ENCODE measurements at places on chromosomes 5 and 9.

DNA sequence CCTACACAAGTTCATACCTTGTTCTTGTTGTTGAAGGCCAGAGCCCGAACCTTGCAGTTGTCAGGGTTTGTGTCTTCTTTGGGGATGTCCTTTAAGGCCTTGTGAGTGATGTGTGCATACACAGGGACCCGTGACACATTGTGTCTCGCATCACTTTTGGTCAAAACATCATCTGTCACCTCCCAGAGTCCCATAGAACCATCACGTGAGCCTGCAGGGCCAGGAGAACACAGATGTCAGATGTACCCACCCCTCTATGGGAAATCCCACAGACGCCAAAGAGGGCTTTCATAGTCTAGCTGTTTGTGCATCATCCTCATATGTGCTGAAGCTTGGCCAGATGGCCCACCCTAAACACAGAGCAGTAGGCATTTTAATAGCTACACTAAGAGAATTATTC, 28.2 kb downstream of the DCAF12 start:
- no peak for DNase-seq

DNA sequence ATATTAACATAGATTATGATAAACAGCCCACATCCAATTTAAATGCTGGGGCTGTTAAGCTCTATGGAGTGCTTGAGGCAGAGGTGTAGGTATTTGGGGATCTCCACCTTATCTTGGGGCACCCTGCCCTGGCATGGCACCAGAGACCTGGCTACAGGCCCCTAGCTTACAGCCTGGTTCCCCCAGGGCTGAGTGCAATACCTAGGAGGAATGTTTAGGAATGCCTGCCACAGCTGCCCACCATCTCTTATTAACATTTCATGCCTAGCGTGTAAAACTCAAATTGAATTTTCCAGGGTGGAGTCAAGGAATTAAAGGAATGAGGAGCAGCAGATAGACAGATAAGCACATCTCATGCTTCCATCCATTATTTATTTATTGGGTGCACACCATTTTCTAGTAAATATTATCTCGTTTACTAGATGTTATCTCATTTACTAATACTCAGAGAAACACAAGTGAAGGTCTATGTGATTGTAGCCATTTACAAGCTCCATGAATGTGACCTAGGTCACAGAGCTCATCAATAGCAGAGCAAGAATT, 55.6 kb upstream of the TNFSF8 start:
- DNase-seq = no peak

DNA sequence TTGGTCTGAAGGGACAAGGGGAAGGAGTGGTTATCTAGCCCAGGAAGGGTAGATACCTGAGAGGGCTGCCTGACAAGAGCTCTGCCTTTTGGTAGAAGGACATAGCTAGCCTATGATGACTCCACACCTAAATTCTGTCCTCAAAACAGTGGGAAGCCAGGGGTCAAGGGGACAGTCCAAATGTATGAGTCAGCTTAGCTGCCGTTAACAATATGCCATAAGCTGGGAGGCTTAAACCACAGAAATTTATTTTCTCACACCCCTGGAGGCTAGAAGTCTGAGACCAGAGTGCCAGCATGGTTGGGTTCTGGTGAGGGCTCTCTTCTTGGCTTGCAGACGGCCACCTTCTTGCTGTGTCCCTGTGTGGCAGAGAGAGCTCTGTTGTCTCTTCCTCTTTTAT, 306.4 kb downstream of the NTRK2 start:
- no peak for DNase-seq

DNA sequence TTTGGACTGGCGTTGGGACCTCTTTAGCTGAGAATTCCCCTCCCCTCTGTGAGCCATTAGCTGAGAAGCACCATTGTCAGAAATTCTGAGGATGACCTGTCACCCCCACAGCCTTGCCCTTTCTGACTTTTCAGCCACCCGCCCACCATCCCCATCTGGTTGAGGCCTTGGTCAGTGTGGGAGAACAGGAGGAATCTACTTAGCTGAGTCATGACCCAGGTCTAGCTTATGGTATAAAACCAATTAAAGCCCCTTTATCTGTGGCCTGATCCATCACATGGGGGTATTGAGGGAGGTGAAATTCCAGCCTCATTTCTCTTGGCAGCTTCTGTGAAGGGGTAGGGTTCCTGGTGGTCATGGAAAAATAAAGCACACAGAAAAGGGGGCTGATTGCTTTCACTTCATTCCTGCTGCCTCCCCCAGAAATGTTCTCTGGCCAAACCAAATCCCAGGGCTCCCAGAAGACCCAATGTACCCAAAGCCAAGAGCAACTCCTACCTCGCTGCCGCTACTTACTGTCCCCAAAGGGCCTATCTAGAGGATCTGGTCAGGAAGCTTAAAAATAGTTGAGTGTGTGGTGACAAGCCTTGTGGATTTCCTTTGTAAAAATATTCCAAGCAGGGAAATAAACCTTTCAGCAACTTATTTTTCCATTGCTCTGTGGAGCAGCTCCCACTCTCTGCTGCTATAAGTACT, 174.8 kb upstream of the TNC start:
- no peak for DNase-seq

GRCh38 chr5:136729901-136730355, 364.6 kb upstream of the TRPC7 start:
- no peak for DNase-seq

- DNase-seq = no peak
Observed at GRCh38 chr5:154696891-154697290, 58.3 kb upstream of the LARP1 start.

GRCh38 chr9:1048231-1048619, 1.9 kb upstream of the DMRT2 start:
- no peak for DNase-seq

- no peak for DNase-seq
Observed at GRCh38 chr5:167348980-167349379, 942.5 kb upstream of the WWC1 start.

- DNase-seq = no peak
Observed at GRCh38 chr5:171720086-171720485, 65.5 kb upstream of the SMIM23 start.

DNA sequence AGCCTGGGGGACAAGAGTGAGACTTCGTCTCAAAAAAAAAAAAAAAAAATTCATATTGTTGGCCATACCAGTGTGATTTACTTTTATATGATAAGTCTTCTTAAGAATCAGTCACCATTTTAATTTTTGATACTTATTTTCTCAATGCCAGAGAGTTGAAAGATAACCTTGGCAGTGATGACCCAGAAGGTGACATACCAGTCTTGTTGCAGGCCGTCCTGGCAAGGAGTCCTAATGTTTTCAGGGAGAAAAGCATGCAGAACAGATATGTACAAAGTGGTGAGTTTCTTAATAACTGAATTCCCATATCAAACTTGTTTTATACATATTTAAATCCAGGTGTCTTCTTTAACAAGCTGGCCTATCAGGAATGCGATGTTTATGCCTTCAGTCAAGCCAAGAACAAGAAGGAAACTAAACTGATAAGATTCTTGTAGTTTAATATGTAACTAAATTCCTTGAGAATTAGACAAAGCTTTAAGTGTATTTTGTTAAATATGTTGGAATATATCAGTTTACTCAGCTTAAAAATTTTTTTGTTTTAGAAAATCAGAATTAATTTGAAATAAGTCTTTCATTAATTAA, 81.5 kb downstream of the NIPBL start:
- no peak for DNase-seq

- no peak for DNase-seq
Observed at GRCh38 chr5:170536525-170536924, 32.7 kb downstream of the KCNIP1 start.

DNA sequence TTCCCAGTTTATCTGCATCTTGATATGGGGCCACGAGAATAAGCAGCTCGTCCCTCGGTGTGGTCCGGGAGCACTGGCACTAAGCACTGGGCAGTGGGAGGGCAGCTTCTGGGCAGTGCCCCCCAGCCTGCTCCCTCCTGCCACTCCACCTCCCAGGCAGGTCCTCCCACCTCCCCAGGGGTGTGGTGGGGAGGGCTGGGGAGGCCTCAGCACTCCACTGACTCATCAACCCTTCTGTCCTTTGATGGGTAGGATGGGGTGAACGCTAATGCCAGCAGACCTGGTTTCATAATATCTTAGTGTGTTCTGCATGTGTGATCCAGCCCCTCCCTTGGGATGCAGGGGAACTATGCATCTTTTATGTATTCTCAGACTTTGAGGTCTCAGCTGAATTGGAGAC, 62.2 kb upstream of the GNE start:
- no peak for DNase-seq

GRCh38 chr9:130938652-130939404, at the start of gene FIBCD1:
Gene FIBCD1 (minus strand): TSS chr9:130939247. CDS start chr9:130938607, 640 bp downstream.
- DNase-seq = no peak

DNA sequence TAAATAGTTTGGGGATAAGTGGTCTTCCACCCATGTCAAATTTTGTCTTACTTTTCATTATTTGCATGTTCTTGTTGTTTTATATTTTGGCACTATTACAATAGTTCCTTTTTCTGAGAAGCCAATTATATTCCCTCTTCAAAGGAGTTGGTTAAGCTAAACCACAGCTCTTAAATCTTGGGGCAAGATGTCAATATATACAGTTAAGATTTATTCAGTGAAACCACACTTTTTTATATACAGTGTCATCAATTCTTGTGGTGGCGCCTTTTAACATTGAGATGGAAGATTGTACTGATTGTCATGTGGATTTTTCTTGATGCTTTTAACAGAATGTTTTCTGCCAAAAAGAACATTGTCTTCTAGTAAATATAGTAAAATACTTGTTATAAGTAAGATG, 104.1 kb downstream of the MTREX start:
- DNase-seq = no peak

GRCh38 chr5:73233053-73233460, 60.1 kb downstream of the TMEM174 start:
- DNase-seq = no peak

DNA sequence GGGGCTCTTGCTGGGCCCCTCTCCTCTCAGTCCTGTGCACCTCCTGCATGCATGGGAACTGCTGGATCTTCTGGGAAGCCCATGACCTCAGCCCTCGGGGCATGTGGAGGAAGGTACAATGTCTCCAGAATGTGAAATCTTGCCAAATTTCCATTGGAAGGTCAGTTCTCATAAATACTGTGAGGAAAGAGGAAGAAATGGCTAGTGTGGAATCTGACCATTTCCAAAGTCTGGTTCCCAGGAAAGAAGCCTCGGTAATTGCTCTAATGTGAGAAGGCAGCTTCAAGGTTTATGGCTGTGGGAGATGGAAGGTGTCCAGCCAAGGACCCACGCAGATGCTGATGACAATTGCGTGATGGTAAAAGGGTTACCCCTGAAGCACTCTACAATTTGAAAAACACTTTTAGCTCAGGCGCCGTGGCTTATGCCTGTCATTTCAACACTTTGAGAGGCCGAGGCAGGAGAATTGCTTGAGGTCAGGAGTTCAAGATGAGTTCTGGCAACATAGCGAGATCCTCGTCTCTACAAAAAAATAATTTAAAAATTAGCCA, 8.1 kb upstream of the IL17B start:
- DNase-seq = no peak

- DNase-seq = no peak
Observed at GRCh38 chr5:98810206-98810605, 36.7 kb downstream of the RGMB start.

DNA sequence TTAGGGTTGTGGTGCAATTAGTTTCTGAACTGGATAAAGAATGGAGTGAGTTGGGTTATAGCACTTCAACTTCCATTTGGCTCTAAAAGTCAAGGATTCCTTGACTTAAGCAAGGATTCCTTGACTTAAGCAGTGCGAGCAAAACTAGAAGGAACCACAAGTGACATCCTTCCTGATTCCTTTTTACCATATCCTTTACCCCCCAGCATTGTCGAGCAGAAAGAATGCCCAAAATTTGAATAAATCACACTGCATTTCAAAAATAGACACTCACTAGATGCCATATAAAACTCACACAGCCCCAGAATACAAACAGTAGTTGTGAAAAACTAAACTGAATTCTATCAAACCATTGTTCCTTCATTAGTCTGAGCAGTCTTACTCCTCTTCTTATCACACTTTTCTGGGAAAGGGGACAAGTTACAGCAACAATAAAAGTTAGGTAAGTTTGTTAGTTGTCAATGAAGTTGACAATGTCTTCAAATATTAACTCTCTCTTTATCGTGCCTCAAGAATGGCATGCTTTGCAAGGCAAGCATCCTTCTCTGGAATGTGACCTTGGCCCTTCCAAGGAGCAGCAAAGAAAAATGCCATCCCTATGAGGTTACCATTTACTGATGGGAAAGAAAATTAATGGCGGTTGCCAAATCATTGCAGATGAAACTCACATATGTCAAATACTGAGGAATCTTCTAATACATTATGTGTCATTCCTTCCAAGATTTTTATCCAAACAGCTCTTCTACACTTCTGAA, 273.3 kb upstream of the ANKRD55 start:
- no peak for DNase-seq

DNA sequence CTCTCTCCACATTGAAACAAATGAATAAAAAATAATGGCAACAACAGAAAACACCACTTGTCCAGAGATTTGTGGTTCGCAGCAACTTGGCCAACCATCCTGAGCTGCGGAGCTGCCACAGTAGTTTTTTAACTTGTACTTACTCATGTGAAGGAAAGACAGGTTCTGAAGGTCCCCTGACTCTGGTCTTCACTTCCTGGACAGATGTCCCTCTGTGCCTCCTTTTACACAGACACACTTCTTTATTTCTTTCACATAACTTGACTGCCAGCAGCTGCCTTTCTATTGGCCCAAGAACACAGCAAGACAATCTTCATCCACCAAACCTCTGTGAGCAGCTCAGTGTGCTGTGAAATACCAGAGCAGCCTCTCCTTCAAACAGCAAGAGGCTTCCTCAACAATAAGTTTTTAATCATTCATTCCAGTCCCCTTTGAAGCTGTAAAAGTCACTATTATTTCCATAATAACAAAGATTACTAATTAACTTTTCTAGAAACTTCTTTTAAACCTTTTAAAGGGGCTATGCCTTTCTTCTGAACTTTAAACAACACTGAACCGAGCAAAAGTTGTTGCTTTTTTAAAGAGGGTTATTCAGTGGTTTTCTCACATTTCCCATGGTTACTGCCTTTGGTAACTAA, 198.7 kb downstream of the NR2F1-AS1 start:
- DNase-seq = no peak

DNA sequence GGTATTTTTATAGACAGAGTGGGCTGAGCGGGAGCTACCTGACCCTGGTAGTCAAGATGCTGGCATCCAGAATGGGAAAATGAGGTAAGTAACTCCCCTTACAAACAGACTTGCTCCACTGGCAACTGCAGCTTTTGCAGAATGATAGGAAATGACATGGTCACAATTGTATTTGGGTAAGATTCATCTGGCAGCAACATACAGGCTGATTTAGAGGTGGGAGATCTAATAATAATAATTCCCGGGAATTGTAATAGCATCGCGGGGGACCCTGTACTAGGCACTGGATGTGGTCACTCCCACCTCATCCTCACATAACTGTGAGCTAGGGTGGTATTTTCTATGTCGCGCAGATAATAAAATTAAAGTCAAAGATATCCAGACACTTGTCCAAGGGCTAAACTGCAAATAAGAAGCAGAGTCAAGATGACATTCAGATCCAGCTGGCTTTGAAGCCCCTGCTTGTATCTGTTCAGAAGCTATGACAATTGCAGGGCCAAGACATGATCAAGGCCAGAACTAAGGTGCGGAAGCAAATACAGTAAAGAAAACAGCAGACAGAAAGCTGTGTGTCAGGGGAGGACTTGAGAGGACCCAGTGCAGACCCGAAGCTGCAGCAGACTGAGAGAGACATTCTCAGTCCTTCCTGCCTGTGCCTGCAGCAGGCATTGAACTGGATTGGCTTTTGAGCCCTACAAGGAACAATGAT, 507.2 kb downstream of the BNC2 start:
- no peak for DNase-seq
